H54 (cell line): ENCODE measurements at places on chromosomes 3 and 15.
A peak's percentile ranks its signal among the peaks of the same experiment; 100 is the strongest.

DNA sequence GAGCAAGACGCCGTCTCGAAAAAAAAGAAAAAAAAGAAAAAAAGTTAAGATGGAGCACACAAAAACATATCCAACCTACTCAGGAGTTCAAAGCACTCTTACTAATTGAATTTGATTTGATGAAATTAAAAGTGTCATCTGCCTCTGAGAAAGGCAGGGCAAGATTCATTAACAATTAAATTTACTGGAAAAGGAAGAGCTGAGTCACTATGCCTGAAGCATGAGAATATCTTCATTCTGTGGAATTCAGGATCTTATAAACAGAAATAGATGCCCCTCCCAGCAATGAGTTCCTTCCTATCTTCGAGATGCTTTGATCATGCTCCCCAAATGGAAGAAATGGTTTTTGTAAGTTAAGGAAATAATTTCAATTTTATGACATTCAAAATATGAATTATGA is 61.0 kb upstream of the ST3GAL6 start:
- no peak for DNase-seq

- no peak for DNase-seq
These were observed 7.3 kb downstream of the ARL6IP5 start for GRCh38 chr3:69092030-69092516.

DNA sequence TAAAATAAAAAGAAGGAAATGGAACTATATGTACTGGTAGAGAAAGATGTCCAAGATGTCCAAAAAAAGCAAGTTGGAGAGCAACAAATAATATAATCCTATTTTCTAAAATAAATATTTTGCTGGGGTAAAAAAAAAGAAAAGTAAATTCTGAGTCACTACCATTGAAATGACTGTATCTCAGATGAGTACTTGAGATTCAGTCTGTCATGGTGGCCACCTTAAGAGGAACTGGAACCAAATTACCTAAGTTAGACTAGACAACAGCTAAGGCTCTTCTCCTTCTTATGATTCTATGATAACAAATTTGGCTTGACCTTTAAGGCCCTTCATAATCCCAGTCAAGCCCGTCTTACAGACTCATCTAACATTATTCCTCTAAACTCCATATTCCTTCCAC is 270.6 kb upstream of the HES1 start:
- DNase-seq, result no peak

DNA sequence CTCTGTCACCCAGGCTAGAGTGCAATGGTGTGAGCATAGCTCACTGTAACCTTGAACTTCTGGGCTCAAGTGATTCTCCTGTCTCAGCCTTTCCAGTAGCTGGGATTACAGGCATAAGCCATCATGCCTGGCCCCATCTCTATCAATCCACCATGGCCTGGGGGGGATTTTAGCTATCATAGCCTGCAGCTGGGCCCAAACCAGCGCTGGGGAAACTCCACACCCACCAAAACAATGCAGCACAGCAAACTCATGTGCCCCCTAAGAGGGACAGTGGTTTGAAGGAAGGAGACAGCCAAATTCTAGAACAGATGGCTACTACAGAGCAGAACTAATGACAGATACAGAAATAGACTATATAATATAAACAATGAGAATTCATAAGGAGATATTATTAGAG is 13.8 kb upstream of the NSMCE3 start:
- no peak for DNase-seq

DNA sequence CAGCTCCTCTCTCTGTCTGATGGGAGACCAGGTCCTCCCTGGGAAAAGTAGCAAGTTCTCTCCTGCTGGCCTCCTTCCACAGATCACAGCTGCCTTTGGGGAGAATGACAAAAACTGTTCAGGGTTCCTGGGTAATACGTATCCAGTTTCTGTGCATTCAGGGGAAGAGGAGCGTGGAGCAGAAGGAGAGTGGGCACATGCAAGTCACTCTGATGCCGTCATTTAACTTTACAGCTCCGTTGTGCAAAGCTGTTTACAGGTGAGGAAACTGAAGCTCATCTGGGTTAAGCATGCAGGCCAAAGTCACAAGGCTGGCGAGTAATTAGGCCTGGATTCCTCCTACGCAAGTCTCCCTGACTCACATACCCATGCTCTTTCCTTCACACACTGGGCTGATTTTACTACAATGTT is 7.5 kb upstream of the TM4SF1 start:
- no peak for DNase-seq

- no peak for DNase-seq
These were observed 163.8 kb upstream of the CTNNB1 start for GRCh38 chr3:41035456-41036022.

DNA sequence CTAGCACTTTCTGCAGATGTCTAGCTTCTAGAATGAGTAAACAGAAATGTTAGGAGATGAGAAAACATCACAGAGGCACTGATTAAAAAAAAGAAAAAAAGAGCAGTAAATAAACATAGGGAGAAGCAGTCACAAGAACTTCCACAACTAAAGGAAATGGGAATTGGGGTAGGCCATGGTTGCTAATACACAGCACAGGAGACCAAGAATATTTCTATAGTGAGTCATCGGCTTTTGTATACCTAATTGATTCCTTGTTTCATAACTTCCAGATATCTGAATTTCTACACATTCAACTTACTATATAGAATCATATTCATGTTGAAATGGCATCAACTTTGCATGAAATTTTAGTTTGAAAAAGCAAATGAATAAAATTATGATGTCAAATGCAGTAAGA is 47.3 kb upstream of the TCF12 start:
- peak; percentile 11 for DNase-seq

DNA sequence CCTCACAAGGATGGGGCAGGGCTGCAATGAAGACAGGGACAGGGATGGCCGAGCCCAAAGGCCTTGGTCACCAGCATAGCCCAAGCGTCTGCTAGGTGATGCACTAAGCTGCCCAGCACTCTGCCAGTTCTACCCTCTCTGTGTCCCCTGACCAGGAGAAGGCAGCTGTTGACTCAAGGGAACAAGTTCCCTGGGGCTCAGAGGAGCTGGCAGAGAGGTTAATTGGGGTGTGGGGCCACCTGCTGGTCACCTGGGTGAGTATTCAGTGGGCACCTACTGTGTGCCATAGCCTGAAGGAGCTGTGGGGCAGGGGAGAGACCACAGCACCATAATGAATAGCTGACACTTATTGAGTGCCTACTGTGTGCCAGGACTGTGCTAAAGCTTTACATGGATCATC is 22.0 kb upstream of the DOCK3 start:
- DNase-seq, result no peak
